ENCODE measurements at places on chromosomes 3 and 15.

DNA sequence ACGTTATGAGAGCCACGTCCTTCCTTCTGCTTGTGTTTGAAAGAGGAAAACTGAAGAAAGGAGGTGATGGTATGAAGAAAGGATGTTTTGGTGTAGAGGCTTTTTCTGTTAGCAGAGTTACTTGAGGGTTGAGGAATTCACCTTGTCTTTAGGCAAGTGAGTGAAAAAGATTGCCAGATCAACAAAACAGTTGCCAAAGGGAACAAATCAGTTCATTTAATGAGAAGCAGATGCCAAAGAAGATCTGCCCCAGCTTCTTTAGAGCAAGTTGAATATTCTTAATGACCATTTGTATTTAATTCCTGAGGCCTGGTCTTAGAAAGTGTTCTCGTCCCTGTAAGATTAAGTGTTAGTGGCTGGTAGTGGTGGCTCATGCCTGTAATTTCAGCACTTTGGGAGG, 2.6 kb downstream of the CHCHD6 start:
- no peak for DNase-seq

DNA sequence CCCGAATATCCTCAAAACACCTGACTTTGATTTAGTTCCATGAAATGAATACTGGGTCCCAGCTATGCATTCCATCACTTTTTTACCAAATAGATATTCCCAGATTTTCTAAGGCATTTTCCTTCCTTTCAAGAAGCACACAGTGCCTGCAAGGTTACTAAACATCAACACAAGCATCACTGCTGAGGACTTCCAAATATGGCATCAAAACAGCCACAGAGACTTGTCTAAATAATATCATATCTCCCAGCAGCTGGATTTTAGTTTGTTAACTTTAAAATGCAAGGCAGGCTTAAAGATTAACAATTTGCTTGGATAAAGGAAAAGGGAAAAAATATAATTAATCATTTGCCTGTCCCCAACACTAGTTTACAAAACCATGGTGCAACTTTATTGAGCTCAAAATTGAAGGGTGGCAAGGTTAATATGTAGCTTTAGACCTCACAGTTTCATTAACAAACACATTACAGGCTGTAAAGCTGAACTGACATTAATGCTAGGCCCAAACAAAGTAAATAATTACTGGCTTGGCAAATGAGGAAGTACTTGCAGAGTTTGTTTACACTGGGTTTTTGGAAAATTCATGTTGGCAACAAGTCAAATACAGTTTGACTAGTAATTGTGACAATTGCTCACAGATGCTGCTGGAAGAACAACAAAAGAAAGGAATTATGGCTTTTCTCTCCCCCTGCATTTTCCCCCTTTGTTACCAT, 401.7 kb upstream of the CDIN1 start:
- no peak for DNase-seq

GRCh38 chr3:184523825-184524615, 37.6 kb upstream of the EPHB3 start:
- DNase-seq = no peak

DNA sequence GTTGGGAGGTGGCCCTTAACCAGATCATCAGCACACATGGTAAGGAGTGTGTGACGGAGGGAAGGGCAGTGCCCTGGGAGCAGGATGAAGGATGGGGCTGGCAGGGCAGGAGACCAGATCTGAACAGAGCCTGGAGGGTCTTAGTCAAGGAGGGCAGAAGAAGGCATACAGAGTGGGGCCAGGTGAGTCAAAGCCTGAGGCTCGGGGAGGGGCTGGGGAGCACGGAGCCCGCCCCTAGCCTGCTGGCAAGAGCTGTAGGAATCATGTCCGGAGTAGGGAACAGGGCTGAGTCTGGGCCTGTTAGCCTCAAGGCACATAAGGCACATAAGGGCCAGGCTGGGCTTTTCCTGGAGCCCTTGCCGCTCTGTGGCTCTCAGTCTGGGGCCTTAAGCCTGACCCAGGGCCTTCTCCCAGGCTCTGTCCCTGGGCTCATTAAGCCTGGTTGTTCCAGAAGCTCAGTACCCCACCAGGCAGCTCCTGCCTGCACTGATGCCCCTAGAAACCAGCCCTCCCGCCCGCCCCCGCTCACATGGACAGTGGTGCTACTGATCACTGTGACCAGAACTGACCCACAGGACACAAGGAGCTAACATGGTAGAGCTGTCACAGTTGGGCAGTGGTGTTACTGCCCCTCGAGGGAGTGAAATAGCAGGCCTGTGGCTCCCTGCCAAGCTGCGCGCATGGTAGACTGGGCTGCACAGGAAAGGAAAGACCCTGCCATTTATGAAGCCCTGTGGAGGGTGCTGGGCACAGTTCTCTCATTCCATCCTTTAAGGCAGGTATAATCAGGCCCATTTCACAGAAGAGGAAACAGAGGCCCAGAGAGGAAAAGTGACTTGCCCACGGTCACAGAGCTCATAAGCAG, 14.6 kb downstream of the ISG20 start:
- no peak for DNase-seq

- DNase-seq = no peak
Observed at GRCh38 chr3:43175541-43175940, 69.7 kb upstream of the POMGNT2 start.

DNA sequence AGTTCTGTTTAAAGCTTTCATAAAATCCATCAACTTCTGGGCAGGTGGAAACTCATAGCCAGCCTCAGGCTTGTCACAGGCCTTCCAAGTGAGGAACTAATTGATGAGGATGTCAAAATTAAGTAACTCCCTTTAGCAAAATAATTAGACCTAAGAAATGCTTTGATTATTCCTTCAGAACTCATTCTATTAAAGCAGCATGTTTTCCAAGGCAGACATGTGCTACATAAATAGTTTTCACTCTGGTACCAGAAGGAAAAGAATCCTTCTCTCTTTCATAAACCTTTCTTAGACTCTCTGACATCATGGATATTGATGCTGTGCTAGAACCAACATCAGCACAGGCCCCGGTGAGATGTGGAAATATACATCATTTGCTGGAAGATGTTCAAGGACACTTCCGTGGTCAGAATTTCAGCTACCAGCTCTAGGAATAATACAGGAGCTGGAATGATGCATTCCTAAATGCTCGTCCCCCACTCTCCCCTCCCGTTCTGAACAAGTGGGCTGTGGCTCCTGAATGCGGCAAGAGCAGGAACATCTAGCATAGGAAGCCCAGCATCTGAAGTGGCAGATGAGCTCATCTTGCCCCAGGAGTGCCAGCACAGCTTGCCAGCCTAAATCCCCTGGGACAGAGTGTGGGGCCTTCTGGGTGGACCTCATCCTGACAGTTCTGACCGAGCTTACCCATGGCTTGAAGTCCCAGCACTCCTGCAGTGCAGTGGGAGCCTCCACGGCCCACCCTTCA, 82.4 kb downstream of the WWTR1 start:
- DNase-seq = no peak

GRCh38 chr3:115862099-115862498, 238.8 kb downstream of the GAP43 start:
- DNase-seq = no peak

GRCh38 chr3:154967090-154967489, 113.0 kb upstream of the MME start:
- no peak for DNase-seq

- DNase-seq = no peak
Observed at GRCh38 chr3:87810452-87811016, 248.3 kb downstream of the CGGBP1 start.

GRCh38 chr3:104635872-104636580, 730.7 kb upstream of the ALCAM start:
- DNase-seq = no peak

DNA sequence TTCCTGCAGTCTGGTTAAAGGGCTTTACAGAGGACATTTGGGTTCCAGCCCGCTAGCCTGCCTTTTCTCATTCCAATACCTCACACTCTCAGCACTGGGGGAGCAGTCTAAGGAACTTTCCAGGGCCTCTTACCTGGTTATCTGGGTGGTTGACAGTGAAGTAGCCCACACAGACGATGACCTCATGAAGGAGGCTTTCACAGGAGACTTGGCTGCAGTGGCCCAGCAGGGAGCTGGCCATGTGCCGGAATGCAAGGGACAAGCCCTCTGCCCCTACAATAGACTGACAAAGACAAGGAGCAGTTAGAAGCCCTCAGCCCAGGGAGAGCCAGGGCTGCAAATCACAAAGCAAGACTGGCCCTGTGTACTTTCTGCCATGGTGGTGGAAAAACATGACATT, 39.5 kb downstream of the ISL2 start:
- DNase-seq = no peak

DNA sequence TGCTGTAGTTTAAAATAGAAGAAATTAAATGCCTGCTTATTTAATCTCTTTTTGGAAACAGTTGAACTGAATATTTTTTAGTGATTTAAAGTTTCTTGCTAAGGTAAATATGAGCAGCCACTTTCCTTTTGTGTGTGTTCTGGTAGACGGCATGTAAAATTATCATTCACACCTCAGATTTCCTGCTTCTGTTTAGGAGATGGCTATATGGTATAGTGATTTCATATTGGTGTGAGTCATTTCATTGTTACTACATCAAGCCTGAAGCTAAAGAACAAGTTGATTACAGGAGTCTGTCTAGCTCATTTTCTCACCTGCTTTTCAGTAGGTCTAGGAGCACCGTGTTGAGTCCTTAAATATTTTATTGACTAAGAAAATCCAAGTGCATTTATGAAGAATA, 2.2 kb downstream of the LRCH3 start:
- DNase-seq = no peak

DNA sequence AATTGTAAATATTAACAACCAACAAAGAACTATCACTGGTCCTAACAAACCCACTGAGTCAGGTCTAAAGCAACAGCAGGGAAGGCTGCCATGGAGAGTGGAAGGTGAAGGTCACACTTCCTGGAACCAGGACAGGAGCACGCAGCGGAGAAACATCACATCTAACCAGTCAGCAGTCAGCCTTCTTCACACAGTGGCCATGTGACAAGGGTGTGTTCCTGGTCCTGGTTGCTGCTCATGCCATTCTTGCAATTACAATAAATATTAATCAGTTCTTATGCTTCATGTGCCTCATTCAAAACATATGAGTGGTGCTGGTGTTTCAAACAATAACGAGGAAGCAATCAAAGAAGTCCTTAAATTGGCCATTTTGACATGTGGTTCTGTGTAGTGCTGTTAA, 162.8 kb downstream of the ARRDC4 start:
- no peak for DNase-seq

DNA sequence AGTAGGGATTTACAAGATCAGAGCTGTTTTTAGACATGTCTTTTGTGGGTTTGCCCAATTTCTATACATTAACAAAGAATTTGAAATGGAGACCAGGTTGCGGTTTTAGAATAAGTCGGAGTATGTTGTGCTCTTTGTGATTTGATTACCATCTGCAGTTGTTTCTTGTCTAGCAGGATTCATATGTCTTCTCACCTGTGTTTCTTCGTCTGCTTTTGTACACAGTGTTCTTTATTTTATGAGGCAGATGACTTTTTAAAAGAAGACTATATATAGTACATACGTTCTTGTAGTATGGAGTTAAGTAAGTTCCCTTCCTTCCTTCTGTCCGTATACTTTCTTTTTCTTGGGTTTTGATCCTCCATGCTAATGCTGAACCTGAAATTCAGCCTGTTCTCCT, 175.3 kb upstream of the LRRFIP2 start:
- DNase-seq = no peak

- DNase-seq = no peak
Observed at GRCh38 chr15:58440922-58441321, 9.1 kb downstream of the LIPC start.

DNA sequence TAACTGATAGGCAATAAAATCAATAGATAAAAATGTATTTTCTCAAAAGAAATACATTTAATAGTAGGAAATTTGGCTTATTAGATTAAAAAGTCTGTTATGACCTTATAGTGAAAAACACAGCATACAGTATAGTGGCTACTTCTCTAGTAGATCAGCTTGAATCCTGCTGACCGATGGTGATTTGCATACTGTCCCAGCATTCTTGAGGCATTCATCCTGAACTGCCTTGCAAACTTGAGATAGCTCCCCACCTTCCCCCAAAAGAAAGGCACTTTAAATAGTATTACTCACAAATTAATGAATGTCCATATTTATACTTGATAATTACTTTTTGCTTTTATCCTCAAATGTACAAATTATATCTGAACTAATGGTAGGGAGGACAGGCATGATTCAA, 6.7 kb downstream of the CHMP2B start:
- DNase-seq = no peak

DNA sequence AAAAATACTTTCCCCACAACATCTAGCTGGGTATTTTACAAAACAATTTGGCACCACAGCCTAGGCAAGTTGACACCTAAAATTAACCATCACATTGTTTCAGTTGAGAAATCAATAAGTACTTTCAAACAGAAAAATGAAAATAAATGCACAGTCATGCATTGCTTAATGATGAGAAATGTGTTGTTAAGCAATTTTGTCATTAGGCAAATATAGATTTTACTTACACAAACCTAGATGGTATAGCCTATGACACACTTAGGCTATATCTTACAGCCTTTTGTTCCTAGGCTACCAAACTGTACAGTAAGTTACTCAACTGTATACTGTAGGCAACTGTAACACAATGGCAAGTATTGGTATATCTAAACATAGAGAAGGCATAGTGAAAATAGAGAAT, 608.6 kb upstream of the BCHE start:
- DNase-seq = no peak

- DNase-seq = no peak
Observed at GRCh38 chr3:146542179-146542578, 2.2 kb downstream of the PLSCR1 start.

DNA sequence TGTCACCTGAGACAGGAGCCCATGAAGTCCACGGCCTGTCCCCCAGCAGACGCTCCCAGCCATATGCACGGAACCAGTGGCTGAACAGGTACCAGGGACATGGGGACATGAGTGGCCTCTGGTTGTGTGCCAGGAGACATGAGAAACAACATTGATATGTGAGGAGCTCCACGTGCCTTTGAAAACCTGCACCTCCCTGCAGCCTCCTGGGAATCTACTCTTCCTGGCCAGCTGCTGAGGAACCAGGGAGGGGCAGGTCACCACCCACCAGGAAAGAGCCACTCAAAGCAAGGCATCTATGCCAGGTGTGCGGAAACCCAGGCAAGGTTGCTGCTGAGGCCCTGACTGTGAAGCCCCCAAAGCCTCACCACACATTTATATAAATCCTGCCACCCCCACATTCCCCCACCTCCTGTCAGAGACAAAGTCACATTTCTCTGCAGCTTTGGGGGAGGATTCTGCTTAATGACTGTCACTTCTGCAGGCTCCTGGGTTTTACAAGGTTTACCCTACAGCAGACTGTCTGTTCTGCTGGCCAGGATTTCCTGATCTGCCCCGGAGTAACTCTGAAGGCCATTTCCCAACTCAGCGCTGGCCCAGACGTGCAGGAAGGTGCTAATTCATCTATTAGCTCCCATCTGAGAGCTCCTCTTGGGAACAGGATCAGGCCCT, 110.8 kb downstream of the ADCY5 start:
- DNase-seq = no peak
